ENCODE measurements at places on chromosomes 11 and 22.

DNA sequence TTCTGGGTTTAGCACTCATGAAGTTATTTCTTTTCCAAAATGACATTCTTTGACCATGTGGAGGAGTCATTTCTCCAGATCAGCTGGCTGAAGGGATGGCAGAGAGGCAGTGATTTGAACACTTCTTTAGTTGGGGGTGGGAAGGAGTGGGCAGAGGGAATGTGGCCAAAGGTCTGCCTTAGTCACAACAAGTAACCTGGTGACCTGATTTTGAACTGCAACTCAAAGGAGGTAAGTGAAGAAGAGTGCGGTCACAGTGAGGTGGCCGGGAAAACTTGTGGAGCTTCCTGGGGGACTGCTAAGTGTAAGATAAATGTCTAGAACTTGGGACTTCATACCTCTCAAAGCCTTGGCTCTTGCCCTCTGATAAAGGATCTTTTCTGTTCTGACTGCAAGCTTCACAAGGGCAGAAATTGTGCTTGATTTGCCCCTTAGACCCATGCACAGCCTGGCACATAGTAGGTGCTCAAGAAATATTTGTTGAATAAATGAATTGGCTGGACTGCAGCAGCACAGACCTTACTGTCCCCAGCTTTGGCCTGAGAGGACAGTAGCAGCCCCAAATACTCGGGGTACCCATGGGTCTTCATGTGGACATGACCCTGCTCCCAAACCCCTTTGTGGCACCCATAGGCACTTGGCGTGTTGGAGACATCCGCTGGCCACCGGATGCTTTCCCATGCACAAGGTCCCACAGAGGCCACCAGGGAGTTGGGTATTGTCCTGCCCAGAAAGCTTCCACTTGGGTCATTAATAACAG is 99.0 kb upstream of the ALX4 start:
- no peak for DNase-seq

DNA sequence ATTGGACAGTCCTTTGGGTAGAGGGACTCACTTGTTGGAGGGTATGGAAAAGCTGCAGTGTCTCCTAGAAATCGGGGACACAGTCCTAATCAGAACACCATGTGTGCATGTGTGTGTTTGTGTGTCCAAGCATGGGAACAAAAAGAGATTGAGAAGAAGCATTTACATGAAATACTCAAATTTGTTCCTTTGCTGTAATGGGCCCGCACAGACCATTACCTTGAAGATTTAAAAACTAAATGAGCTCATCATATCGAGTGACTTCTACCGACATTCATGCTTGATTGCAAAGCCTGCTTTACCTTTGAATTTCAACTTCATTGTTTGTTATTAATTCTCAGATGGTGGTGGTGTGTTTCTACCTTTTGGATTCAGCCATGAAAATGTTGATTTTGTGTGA is 106.9 kb downstream of the ZBTB16 start:
- DNase-seq: no peak

DNA sequence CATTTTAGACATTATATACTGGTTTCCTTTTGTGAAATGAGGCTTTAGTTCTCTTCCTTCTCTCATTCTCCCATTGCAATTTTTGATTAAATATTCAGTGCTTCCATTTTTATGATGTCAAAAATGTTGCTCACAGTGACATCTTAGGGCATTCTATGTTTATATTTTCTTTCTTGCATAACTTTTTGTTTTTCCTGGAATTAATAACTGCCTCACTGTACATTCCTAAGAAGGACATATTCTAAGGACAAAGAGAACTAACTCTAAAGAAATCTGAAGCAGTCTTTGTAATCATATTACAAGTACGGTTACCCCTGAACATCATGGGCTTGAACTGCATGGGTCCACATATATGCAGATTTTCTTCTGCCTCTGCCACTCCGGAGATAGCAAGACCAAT is 25.8 kb upstream of the P2RY6 start:
- DNase-seq: no peak

- no peak for DNase-seq
These were observed 15.1 kb upstream of the MRGPRX2 start for GRCh38 chr11:19075636-19076035.

GRCh38 chr22:26828311-26828710 is 170.9 kb downstream of the MIAT start:
- no peak for DNase-seq

DNA sequence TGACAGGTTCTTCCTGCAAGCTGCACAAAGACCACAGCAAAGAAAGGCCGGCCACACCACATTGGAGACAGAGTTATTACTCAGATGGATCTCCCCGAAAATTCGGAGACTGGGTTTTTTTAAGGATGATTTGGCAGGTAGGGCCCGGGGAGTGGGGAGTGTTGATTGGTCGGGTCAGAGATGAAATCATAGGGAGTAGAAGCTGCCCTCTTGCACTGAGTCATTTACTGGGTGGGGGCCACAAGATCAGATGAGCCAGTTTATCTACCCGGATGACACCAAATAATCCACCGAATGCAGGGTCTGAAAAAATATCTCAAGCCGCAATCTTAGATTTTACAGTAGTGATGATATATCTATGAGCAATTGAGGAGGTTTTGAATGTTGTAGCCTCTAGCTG is 401.8 kb upstream of the FAT3 start:
- no peak for DNase-seq

GRCh38 chr11:116439361-116439677 is 333.5 kb downstream of the BUD13 start:
- DNase-seq: no peak

- DNase-seq: no peak
These were observed 44.8 kb upstream of the ARHGAP20 start for GRCh38 chr11:110757066-110757465.

- DNase-seq: no peak
These were observed 66.7 kb downstream of the EFCAB6 start for GRCh38 chr22:43745411-43745770.

- DNase-seq: no peak
These were observed 92.8 kb downstream of the GALNT18 start for GRCh38 chr11:11528986-11529385.

- DNase-seq: no peak
These were observed 1315.2 kb downstream of the TBC1D22A start for GRCh38 chr22:48077699-48078098.

- peak; percentile 65 for DNase-seq
These were observed 6.3 kb downstream of the GRK2 start for GRCh38 chr11:67272327-67273259.

GRCh38 chr11:128890543-128891368 is at the start of gene KCNJ5:
Gene KCNJ5, plus strand, starts transcription at chr11:128891356. Its CDS starts 19,918 bp downstream, at chr11:128911274.
- no peak for DNase-seq

DNA sequence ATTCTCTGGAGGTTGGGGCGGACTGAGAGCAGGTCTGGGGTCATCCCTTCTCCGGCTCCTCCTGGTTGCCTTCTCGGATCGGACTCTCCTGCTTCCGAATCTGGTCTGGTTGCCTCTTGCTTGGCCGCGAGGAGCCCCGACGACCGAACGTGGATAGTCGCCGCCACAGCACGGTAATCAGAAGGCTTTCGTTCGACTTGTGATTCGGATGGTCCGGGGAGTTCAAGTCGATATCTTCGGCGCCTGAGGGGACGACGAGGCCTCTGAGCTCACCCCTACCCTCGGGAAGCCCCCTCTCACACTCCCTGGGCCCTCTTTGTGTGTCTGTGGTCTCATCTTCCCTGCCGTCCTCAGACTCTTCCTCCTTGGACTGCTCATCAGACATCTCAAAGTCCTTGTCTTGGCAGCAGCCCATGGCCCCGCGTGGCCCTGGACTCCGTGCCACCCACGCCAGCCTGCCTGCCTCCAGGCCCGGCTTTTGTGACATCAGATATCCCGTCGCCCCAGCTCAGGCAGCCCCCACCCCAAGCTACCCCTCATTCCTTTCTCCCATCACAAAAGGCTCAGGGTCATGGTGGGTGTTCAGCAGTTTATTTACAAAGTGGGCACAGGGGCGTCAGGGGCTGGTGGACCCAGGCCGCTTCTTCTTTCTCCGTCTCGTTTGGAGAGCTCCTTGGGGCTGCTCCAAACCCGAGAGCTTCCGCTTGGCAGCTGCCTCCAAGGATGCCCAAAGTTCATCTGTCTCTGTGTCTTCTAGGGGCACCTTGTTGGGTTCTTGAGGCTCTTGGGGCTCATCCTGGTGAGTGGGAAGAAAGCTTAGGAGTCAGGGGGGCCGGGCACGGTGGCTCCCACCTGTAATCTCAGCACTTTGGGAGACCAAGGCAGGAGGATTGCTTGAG is at the start of gene TEX54:
TEX54 (minus strand) TSS at position 506 of the 899 bp plus-strand sequence.
- DNase-seq: no peak

DNA sequence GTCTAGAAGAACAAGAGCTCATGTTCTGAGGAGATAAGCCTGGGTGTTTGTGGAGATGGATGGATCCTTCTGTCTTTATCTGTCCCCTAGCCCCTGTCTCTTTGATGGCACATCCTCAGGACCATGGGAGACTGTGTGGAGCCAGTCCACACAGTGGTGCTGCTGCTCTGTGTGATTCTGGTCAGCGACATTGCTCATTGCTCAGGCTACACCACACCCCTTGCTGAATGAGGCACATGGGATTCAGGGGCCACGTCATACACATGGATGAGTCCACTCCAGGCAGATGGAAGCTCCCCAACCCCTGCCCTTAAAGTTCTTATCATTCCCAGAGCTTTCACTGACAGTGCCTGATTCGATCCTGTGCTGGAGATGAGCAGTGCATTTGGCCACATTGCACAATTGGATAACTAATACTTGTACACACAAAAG is 222.2 kb downstream of the NAV2 start:
- DNase-seq: no peak

DNA sequence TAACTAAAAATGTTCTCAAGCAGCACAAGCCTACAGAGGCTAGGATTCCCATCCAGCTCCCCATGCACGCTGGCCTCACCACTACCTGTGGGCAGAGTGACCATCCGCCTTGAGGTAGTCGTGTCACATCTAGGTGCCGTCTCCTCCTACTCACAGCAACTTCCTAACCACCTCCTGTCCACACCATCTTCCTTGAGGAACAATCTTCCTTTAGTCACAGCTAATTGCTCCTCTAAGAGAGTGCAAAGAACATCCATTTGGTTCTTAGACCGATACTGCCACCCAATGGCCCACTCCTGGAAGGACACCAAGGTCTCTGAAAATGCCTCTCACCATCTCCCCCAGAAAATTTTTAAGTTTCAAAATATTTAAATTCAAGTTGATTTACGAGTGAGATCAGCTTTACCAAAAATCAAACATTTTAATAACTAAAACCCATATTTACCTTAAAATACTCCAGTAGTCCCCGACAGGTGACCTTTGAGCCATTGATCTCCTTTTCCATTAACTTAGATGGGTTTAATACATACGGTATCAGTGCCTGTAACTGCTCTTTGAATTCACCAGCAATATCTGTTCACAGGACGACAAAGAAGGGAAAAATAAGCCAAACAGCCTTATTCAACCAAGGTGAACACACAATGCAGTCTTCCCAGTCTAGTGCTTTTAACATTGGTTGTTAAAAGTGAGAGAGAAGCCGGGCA is 21.7 kb upstream of the PLAAT3 start:
- peak; percentile 70 for DNase-seq

GRCh38 chr11:10243896-10244575 is 50.0 kb downstream of the SBF2 start:
- DNase-seq: no peak

- DNase-seq: no peak
These were observed 889.7 kb upstream of the API5 start for GRCh38 chr11:42422090-42422489.

DNA sequence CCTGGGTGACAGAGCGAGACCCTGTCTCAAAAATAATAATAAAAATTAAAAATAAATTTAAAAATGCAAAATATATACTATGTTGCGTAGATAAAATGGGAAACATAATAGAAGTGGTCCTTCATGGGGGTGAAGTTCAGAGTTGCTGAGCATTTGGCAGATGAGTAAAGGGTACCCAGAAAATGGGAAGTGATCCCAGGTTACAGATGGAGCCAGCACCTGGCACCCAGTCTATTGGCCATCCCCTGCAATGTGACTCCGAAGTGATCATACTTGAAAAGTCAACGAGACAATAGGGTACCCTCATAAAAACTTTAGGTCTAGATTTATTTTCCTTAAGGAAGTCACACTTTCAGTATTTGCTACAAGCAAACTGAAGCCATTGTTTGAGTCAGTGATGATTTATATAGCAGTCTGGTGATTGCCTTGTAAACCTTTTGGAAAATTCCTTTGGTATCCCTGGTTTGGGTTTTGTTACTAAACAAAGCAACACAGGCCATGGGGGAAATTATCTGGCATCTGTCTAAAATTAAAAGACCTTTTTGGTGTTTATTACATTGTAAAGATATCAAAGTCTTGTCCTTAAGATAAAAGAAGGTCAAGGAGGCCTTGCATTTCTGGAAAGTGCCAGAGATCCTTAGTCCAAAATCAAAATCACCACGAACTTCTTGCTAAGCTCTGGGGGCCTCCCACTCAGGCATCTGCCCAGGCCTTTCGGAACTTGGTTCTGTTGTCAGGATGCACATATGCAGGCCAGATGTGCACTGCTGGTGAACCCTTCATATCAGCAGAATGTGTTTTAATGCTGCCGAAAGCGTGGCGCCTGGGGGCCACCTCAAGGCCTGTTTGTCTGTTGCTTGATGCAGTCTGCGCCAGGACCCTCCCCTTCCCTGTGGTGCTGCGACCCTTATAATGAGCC is 4.3 kb downstream of the SMARCB1 start:
- DNase-seq: no peak

- no peak for DNase-seq
These were observed 304.2 kb downstream of the BRD1 start for GRCh38 chr22:49523374-49524008.

DNA sequence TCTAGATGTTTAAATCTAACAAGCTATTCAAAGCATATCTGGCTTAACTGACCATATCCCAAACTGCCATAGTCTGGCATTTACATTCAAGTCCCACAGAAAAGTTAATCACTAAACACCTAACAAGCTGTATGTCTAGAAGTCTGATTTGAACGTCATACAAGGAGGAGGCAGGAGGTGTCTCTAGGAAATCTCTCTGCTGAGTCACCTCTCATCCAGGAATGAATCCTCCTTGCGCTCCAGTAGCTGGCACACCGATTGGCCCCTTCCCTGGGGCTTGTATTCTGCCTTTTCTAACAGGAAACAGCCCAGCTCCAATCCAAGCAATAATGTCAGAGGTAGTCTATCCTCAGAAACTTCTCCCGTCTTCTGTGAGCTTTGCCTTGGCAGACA is 31.8 kb downstream of the FEZ1 start:
- no peak for DNase-seq

DNA sequence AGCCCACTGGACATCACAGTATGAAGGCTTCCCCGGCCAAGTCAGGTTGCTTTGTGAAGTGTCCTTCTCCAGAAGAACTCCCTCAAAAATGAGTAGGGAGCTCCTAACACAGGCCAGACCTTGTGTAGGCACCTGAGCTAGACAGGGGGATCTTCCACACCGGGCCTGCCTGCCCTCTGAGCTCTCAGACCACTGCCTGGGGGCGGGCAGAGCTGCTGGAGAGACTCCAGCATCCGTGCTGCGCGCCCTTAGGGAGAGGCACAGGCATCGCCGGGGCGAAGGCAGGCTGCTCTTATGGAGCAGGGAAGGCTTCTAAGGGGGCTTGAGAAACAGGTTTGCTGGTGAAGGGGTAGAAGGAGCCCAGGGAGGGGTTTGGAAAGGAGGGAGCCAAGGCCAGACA is 4.4 kb downstream of the KCNJ5 start:
- no peak for DNase-seq

- no peak for DNase-seq
These were observed 77.5 kb downstream of the CNTN5 start for GRCh38 chr11:99098258-99098657.

Data from activated CD4-positive, alpha-beta T cell treated with anti-CD3 and anti-CD28 coated beads, Interleukin-2, Interleukin-6, amounts not matched to agents 100 ng/mL and 50 ng/mL, durations not matched to agents 16 hours and 8 hours (primary cell).